ACHN (cell line): ENCODE measurements at places on chromosomes 3 and 15.

DNA sequence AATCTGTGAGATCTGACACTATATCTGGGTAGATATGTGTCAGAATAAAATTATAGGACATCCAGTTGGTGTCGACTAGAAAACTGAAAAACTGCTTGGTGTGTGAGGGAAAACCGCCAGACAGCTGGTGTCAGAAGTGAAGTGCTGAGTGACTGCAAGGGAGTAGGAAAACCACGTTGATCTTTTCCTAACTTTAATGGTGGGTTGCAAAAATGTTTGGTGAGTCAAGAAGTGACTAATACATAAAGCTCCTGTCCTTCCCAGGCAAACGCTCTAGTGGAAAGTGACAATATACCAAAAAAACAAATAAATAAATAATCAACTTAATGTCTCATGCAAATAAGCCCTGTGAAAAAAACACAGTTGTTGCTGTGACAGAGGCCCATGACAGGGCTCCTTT lies 7.3 kb upstream of the CD96 start:
- DNase-seq, result no peak

- peak; percentile 36 for DNase-seq
Measured at GRCh38 chr15:33293713-33294334, 16.9 kb upstream of the RYR3 start.

DNA sequence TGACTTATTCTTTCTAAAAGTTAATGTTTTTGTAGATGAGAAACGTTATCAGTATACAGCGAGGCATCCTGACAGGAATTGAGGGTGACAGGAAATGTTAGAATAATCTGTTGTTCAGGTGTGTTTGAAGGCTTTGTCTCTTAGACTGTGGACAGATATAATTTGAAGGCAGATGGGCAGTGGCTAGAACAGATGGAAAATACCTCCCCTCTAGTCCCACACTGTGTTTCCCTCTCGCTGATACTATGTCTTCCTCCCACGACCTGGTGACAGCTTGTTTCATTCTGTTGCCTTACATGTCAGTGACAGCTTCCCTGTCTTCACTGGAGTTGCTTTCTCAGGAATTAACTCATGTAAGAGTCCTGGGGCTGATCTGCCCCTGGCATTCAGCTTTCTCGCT lies 125.3 kb downstream of the MYRIP start:
- DNase-seq, result no peak

DNA sequence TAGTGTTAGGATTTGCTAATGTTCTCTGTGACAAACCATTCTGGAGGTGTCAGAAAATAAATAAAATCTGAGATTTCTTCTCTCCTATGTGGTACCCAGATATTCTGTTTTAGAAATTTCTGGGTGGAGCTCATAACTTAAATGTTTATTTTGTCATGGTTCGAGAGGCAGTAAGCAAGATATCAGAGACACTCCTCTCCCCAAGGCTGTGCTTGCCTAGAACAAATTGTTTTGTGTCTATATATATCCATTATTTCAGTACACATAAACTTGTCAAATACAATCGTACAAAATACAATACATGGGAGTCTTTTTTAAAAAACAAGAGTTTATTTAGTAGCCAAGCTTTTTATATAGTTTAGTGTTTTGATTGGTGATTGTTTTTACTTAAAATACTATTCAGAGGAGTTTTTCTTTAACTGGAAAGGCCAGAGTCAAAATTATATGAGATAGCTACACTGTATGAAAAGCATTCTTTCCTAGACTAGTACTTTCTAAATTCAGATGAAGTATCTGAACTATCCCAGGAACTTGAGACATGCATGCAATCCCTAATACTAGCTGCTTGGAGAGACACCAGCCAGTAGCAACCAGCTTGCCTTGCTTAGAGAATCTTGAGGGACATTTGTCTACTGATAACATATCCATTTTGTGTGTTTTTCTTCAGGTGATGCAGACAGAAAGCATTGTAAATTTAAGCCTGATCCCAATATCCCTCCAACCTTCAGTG lies 4.7 kb downstream of the EXOG start:
- DNase-seq, result no peak

DNA sequence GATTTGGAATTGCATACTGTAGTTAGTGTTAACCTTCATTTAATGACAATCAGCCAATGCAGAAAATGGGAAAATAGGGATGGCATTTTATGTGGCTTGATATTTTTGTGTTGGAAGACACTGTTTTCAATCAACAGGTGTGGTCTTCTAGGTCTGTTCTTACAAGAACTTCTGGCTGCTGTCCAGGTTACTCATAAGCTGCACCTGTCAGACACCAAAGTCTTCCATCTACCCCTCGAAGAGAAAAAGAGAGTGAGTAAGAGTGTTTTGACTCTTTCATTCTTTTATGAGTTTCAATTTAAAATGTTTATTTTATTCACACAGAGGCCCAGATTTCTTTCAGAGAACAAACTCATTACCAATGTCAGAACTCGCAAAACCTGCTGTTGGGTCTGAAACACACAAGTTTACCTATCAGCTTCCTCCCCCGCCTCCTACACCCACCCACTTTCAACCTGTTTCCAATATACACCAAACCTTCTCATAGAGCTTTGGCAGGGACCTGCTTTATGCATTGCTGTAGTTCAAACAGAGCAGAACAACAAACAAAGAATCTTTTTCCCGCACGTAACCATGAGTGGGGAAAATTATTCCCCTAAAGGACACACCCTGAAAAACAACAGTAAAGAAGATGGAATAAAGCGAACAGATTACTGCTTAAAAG lies 767.7 kb upstream of the ALCAM start:
- no peak for DNase-seq

DNA sequence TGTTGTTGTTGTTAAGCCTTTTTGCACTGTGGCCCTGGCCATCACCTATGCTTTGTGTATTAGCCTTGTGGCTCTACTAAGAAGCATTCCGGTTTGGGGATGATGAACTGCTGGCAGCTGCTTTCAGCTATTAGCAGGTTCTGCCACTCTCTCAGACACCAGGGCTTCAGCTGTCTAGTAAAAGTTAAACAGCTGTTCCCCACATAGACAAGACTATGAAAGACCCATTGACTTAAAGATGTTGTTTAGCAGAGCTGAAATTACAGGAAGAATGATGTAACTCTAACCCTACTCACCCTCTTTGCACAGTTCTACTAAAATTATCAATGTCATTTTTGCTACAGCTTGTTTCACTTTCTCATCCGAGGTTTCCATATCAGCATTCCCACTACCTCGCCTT lies 131.2 kb upstream of the CGNL1 start:
- DNase-seq, result no peak

- no peak for DNase-seq
Measured at GRCh38 chr3:44223299-44223698, 18.4 kb upstream of the TOPAZ1 start.

GRCh38 chr15:74259292-74259648 lies 23.1 kb downstream of the CCDC33 start:
- DNase-seq, result no peak

DNA sequence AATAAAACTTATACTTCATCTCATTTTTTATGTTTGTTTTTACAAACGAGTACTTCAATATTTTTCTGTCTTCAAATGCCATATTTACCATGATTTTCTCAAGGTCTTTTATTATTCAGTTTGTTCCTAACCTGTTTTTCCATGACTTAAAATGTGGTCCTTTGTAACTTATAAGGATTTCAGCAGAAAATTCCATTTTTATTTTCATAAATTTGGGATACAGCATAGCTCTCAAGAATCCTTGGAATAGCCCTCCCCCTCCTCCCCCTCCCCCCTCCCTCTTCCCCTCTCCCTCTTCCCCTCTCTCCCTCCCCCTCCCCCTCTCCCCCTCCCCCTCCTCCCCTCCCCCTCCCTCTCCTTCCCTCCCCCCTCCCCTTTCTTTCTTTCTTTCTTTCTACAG lies 14.9 kb upstream of the STX19 start:
- no peak for DNase-seq

- DNase-seq, result peak; percentile 76
Measured at GRCh38 chr3:70120357-70120966, 120.9 kb downstream of the SAMMSON start.

- no peak for DNase-seq
Measured at GRCh38 chr3:101730839-101731238, 6.4 kb downstream of the CEP97 start.

DNA sequence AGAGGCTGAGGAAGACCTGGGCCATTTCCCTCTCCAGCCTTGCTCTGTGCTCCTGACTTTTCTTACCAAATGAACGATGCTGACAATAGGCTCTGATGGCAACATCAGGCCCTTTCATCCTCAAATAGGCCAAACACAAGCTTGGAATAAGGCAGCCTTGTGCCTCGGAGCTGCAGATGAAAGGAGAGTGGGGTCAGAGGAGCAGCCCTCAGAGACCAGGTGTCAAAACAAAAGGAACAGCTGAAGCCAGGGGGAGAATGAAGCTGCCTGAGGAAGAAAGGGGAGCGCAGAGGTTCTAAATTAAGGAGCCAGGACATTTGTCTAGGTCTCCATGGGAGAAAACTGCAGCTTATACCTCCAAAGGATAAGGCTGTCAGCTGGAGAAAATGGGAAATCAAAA lies 5.1 kb downstream of the BFSP2 start:
- DNase-seq, result no peak

DNA sequence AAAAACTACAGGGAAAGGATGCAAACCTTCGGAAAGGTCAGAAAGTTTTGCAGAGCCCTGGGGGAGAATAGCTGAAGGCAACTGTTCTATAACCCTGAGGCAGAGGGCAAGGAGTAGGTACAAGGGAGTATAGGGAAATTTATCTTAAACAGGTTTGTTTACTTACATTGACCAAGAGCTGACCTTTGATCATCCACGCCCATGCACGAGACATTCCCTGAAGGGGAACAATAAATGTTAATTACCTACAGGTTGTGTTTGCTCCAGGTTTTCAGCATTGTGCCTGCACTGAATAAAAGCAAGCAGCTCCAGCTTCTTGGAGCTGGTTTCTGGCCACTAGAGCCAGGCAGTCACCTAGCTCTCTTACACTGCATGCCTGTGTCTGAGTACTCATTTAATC lies 524.5 kb upstream of the TGFBR2 start:
- no peak for DNase-seq

GRCh38 chr3:125166599-125167136 lies 45.9 kb downstream of the SLC12A8 start:
- no peak for DNase-seq

- DNase-seq, result no peak
Measured at GRCh38 chr3:12585970-12586369, 29.1 kb downstream of the MKRN2 start.

- no peak for DNase-seq
Measured at GRCh38 chr3:66705076-66705475, 204.3 kb upstream of the LRIG1 start.

DNA sequence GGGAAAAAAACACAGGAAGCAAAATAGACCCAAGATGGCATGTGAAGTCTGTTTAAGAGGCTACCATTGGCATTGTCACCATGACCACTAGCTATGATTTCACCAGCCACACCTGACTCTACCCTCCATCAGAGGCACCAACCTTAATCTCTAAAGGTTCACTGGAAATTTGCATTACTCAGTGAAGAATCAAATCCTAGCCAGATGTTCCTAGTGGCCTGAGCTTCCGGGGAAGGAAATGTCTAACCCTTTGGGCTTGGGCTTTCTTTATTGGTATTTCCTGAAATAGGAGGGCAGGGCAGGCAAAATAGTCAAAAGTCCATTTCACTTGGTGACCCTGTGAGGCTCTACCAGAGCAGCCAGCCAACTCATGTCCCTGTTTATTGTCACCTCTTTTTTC lies 110.9 kb upstream of the PHLDB2 start:
- DNase-seq, result no peak

- DNase-seq, result no peak
Measured at GRCh38 chr3:194782698-194783404, 97.2 kb downstream of the FAM43A start.

GRCh38 chr3:53420831-53421230 lies 73.5 kb upstream of the DCP1A start:
- DNase-seq, result no peak

GRCh38 chr3:14369675-14370669 lies 32.4 kb upstream of the SLC6A6 start:
- DNase-seq, result peak; percentile 27

GRCh38 chr3:15385901-15386653 lies 41.3 kb downstream of the METTL6 start:
- DNase-seq, result peak; percentile 18

DNA sequence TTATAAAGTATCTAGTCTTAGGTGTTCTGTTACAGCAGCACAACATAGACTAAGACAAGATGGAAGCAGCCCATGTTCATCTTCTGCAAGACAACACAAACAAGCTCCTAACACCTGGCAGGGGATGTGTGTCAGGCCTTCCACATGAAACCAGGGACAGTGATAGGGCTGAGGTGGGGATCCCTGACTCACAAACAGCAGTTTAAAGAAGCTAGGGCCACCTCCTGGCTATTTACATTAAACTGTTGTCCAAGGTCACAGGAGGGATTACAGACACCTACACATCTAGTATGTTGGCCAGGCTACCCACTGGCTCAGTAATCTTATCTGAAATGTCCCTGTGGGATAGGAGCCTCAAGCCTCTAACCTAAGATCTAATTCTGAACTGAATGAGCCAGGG lies 211.3 kb downstream of the MINAR1 start:
- DNase-seq, result no peak

DNA sequence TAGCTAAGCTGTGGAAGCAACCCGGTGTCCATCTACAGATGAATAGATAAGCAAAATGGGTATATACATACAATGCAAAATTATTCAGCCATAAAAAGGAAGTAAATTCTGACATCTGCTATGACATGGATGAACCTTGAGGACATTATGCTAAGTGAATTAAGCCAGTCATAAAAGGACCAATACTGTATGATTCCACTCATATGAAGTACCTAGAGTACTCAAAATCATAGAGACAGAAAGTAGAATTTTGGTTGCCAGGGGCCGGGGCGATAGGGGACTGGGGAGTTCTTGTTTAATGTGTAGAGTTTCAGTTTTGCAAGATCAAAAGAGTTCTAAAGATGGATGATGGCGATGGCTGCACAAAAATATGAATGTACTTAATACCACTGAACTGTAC lies 10.3 kb downstream of the EID1 start:
- no peak for DNase-seq

GRCh38 chr15:65286069-65286703 lies 497 bp downstream of the PARP16 start:
- peak; percentile 31 for DNase-seq

GRCh38 chr3:182389071-182389815 lies 404.1 kb upstream of the ATP11B start:
- no peak for DNase-seq

- DNase-seq, result no peak
Measured at GRCh38 chr15:51368307-51368706, 26.9 kb downstream of the GLDN start.

- DNase-seq, result no peak
Measured at GRCh38 chr15:58433597-58434333, 2.0 kb downstream of the LIPC start.

- no peak for DNase-seq
Measured at GRCh38 chr3:38254872-38255271, 10.7 kb upstream of the SLC22A13 start.

GRCh38 chr15:66940368-66940767 lies 125.0 kb upstream of the SMAD3 start:
- peak; percentile 60 for DNase-seq

- no peak for DNase-seq
Measured at GRCh38 chr3:181383760-181384159, 328.0 kb upstream of the SOX2 start.

GRCh38 chr15:28943146-28943545 lies 57.4 kb downstream of the APBA2 start:
- no peak for DNase-seq

GRCh38 chr15:39502611-39503195 lies 78.2 kb upstream of the THBS1 start:
- no peak for DNase-seq
